ENCODE measurements at places on chromosomes 11 and 22.
A peak's percentile ranks its signal among the peaks of the same experiment; 100 is the strongest.

GRCh38 chr11:69572233-69572860 is 68.6 kb upstream of the CCND1 start:
- no peak for DNase-seq

GRCh38 chr11:110172468-110173065 is 79.4 kb downstream of the ZC3H12C start:
- DNase-seq = peak; percentile 15

- DNase-seq = no peak
Observed at GRCh38 chr11:130328420-130328819, 13.7 kb upstream of the ZBTB44 start.

DNA sequence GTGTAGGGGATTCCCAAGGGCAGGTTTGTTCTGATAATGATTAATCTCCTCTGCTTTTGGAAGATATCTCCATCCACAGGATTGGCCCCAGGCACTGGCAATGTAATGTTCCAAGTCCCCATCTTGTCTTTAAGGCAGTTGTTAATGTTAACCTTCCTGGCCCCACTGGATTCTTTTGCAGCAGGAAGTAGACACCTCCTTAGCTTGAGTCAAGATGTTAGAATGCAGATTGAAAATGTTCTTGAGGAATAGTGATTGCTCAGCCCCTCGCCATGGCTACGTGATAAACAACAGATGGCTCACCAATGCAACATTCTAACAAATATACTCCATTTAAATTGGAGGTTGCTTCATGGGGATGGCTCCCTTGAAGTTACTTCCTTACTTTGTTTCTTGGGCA is 7.3 kb downstream of the HEPHL1 start:
- DNase-seq = no peak

DNA sequence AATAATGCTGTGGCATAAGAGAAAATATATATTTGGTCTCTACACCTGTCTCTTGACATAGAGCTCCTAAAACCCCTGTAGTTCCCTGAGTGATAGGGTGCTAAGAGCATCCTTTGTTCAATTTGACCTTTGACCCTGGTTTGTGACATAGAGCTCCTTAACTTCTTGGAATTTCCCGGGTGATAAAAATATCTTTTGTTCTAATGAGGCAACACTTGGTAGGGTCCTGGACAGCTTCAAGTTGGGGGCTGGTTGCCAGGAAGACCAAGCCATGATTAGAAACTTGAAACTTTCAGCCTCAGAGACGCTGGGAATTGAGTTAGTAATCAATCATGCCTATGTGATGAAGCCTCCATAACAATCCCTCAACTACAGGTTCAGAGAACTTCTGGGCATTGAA is 105.4 kb downstream of the CASP12 start:
- no peak for DNase-seq

GRCh38 chr11:3216027-3216525 is 2.5 kb downstream of the MRGPRG start:
- DNase-seq = no peak

DNA sequence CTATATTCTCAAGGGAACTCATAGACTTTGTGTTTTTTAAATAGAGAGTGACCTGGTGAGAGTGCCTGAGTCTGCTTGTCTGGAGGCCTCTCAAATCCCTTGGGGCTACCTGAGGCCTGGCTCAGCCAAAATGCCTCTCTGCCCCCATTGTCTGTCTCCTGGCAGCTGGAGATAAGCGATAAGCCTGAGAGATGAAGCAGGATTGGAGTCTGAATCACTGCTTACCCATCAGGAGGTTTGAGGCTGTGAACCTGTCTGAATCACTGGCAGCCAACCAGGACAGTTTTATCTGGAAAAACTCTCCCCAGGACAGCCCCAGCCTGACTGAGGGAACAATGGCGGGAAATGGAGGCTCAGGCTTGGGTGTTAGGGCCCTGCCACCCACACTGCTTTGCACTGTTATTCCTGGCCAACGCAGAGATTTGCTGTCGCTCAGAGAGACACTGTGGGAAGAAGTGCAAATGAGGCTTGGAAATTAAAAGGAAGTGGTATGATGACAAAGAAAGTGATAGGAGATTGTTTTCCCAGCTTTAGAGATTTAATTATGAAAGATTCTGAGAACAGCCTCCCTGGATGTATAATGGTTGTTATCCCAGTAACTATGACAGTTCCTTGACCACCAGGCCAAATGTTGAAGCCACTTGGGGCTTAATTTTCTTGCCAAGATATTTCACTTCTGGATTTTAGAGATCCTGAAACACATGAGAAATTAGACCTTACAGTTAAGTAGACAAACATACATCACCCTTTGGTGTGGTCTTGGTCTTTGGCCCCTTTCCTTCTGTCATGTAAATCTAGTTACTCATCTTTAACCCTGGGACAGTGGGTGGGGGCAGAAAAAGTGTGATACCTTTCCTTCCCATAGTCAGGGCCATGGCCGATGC is 102.1 kb downstream of the RASSF10 start:
- no peak for DNase-seq

DNA sequence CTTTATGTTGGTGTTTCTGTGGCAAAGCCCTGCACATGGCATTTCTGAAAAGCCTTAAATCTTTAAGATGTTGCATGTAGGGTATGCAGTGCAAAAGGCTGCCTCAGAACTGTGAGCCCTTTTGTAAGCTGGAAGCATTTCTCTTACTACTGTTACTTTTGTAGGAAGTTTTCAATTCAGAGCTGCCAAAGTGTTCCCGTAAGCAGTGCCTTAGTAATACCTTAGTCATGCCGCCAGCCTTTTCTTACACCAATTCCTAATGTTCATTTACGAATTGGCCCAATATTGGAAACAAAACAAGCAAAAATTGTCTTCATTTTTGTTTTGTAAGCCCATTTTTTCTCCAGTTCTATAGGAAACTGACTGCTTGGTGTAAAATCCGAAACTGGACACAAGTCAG is 67.4 kb upstream of the RASSF10 start:
- no peak for DNase-seq

Measured in stimulated activated CD4-positive, alpha-beta T cell treated with anti-CD3 and anti-CD28 coated beads, Interleukin-1b, Interleukin-23, amount 100 ng/mL, for 48 hours (primary cell).